HFF-Myc (cell line): ENCODE measurements at places on chromosomes 2 and 18.

- DNase-seq: no peak
These were observed 170.9 kb downstream of the CAPN13 start for GRCh38 chr2:30636311-30636710.

DNA sequence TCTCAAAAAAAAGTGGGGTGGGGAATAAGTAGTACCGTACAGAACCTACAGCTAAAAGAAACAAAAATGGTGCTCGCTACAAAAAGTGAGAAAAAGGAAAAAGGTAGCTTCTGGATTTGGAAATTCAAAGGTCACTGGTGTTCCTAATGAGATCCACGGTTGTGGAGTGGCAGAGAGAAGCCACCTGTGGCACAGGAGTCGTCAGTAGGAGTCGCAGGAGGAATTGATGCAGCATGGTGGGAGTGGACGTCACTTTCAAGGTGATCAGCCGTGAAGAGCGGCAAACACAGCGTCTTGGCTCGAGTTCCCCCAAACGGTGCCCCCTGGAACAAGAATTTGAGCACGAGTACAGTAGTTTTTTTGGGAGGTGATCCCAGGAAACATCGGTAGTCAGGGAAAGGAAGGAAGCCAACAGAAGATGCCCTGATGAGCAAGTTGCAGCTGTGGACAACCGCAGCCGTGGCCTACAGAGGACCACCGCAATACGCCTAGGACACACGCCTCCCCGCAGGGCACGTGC, 1.4 kb upstream of the TTL start:
- no peak for DNase-seq

- DNase-seq: no peak
These were observed 107.2 kb downstream of the FAM168B start for GRCh38 chr2:130985831-130986649.

GRCh38 chr2:219628235-219628985, 980 bp downstream of the SLC4A3 start:
- DNase-seq: no peak
